ENCODE measurements at places on chromosomes 16 and 17.
A peak's percentile ranks its signal among the peaks of the same experiment; 100 is the strongest.

- no peak for DNase-seq
Measured at GRCh38 chr17:76274112-76274956, 9.2 kb downstream of the UBALD2 start.

GRCh38 chr16:24694931-24695330, 34.5 kb upstream of the TNRC6A start:
- DNase-seq, result no peak

GRCh38 chr16:58485184-58485887, 14.6 kb upstream of the NDRG4 start:
- peak; percentile 43 for DNase-seq

DNA sequence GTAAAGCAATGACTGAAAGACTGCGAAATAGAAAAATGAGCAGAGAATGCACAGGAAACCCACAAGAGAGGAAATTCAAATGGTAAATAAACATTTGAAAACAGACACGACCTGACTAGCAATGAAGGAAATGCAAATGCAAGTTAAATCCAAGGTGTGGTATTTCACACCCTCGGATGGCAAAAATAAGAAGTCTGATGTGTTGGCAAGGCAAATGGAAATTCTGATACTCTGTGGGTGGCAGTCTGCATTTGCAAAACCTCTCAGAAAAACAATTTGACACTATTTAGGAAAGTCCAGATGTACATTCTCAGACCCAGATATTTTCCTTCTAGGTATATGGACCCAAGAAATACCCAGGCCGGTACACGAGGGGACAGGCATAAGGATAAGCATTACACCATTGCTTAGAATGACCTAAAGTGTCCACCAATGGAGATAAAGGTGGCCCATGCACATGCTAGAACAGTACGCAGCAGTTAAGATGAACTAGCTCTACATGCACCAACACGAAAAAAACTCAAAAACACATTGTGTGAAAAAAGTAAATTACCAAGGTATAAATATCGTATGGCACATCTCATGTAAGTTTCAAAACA, 116.7 kb downstream of the GAS7 start:
- no peak for DNase-seq

DNA sequence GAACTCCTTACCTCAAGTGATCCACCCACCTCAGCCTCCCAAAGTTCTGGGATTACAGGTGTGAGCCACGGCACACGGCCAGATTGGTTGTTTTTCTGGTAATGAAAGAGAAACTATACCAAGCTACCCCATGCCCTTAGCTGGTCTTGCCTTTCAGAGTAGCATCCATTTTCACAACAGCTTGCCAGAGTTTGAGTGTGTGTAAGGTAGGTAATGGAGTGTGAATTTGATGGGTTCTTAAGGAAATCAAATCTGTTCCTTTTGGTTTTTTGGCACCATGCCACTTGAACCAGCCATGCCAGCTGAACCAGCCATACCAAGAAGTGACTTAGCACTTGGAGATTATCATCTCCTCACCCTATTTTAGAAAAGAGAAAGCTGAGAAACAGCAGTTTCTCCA, 5.1 kb downstream of the CALCOCO2 start:
- DNase-seq, result no peak

DNA sequence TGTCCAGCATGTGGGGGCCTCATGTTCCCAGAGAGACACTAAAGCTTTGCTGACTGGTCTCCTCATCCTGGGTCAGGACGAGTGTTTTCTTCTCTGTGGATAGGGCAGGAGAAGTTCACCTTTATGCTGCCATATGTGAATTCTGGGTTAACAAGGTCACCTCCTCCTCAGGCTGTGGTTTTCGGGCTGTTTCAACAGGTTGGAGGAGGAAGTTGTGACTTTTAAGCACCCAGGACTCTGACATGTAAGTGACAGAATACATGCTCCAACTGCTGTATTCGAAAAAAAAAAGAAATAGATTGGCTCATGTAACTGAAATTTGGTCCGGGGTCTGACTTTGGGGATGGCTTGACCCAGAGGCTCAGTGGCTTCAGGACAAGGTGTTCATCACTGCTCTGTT, 54.2 kb downstream of the SNX20 start:
- no peak for DNase-seq

DNA sequence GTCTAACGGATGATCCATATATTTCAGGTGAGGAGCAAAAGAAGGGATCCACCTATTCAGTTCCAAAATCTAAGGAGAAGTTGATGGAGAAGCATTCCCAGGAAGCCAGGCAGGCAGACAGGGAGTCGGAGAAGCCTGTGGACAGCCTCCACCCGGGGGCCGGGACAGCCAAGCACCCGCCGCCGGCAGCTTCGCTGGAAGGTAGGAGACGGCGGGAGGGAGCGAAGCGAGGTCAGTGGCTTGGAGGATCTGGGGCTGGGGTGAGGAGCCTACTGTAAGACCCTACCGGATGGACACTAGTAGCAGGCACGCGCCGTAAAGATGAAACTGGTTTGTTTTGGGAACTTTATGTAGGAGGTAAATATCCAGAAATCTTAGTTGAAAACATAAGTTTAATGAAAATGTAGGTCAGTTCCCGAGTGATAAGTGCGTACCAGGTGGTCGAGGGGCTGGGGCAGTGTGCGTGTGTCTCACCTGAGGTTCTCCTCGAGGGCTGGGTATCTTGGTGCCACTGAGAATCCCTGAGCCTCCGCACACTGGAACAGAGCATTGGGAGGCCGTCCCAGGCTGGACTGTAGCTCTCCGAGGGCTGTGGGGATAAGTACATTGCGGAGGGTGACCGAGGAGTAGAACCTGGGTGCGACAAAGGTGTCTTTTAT, 714 bp downstream of the SPATA33 start:
- no peak for DNase-seq

- no peak for DNase-seq
Measured at GRCh38 chr16:65788434-65789140, 577.9 kb upstream of the CDH5 start.

DNA sequence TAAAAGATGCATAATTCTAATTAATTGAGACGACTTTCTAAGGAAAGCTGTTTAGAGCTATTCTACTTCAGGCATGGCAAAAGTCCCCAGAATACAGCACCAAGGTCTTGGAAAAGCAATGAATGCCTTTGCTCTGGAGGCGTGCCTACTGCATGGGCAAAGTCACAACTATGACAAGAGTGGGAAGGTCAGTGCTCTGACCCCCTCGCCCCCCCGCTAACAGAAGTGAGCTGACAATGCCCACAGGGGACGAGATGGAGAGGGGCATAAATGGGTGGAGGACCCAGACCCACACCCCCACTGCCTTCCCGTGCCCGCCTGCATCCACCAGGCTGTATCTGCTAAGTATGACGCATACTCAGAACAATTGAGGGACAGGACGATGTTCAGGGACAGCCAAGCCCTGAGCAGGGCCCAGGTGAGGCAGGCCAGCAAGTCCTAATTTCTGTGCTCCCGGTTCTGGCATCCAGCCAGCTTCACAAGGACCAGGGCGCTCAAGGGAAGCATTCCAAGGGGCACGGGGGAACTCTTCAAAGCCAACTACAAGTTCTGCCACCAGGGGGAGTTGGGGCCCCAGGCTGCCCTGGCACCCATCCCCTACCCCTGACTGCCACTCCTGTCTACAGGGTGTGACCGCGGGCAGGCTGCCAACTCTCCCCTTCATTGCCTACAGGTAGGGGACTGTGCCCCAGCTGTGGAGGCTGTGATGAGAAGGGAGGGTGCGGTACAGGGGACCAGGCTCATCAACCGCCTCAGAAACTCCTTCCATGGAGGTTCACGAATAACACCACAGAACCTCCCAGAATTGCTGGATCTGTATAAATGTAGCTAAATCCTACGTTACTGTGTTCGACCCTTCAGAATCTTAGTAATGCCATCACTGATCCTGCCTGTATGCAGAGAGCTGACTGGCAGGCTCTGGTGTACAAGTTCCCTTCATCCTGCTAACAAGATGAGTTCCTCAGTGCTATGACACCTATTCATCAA, 20.8 kb downstream of the NPRL3 start:
- peak; percentile 82 for DNase-seq

- DNase-seq, result no peak
Measured at GRCh38 chr17:80913928-80914821, 77.5 kb upstream of the CHMP6 start.

DNA sequence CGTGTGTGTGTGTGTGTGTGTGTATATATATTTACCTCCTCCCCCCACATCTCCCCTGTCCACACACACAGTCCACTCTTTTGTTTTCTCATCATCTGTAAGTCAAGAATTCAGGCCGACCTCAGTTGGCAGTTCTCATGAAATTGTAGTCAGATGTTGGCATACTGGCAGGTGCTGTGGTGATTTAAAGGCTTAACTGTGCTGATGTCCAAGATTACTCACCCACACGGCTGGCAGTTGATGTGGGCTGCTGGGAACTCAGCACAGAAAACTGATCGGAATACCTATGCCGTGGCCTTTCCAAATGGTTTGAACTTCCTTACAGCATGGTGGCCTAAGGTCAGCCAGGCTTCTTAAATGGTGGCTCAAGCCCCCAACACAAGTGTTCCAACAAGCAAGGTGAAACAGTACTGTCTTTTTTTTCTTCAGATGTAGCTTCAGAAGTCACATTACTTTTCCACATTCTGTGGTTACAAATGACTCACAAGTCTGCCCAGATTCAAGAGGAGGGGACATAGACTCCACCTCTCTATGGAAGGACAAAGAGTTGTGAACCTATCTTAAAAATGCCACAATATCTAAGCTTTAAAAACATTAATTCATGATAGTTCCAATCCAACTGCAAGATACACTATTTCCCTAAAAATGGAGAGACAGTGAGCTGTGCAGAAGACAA, 198.5 kb upstream of the HS3ST4 start:
- no peak for DNase-seq

DNA sequence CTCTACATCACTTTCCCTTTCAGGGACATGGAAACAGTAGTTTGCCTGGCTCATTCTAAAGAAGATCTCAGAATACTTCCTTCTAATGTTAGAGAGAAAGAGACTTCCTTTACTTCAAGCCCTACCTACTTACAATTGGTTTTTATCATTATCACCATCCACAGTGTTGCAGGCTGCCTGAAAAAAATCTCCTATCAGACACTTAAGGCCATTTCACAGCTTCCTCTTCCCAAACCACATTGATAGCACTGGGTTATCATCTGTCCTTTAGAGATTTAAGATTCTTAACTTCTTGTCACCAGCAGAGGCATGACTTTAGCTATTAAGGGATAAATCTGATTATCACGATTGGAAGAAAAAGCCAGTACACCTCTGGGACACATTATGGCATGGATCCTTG, 178.5 kb upstream of the TBX2 start:
- no peak for DNase-seq

GRCh38 chr16:35431829-35432663, 1972.6 kb downstream of the TP53TG3F start:
- DNase-seq, result no peak

GRCh38 chr17:19705201-19705600, 11.2 kb downstream of the SLC47A2 start:
- DNase-seq, result no peak

- no peak for DNase-seq
Measured at GRCh38 chr17:381941-382643, 29.5 kb upstream of the RPH3AL start.

DNA sequence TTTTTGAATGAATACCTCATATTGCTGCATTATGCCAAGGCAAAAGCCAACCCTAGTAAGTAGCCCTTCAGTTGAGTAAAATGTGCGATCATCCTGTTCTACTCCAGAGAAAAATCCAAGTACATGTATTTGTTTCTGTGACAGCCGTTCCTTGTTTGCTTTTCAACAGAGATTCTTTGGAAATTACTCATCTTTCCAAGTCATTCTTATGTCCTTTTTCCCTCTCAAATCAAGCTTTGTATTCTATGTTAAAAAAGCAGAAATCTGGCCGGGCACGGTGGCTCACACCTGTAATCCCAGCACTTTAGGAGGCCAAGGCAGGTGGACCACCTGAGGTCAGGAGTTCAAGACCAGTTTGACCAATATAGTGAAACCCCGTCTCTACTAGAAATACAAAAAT, 112.9 kb upstream of the HAS3 start:
- no peak for DNase-seq

DNA sequence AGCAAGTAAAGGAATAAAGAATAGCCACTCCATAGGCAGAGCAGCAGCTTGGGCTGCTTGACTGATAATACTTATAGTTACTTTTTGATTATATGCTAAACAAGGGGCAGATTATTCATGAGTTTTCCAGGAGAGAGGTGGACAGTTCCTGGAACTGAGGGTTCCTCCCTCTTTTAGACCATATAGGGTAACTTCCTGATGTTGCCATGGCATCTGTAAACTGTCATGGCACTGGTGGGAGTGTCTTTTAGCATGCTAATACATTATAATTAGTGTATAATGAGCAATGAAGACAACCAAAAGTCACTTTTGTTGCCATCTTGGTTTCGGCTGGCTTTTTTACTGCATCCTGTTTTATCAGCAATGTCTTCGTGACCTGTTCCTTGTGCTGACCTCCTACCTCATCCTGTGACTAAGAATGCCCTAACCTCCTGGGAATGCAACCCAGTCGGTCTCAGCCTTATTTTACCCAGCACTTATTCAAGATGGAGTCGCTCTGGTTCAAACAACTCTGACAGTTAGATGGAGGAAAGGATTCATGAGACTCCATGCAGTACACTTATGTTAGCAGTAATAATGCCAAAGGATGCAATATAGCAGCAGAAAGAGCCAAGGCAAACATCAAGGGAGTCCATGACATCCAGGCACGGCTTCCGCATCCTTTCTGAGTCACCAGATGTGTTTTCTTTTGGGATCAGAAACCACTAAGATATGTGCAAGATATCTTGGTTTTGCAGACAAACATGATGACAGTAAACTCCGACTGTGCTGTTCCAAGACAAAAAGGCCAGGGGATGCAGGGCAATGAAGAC, 55.8 kb upstream of the B4GALNT2 start:
- DNase-seq, result no peak

DNA sequence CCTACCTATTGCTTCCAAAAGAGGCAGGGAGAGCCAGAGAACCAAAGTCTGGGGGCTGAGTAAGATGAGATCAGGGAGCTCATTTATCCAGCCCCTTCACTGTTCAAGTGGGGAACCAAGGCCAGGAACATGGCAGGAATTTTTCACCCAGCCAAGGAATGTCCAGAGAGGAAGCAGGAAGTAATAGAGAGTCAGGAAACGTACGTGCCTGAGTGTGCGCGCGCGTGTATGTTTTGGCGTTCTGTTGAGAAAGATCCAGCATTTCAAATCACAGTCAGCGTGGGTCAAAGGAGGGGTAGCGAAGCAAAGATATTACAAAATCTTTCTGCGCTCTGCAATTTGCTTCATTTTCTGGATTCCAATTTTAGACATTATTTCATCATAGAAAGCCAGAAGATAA, 41.9 kb upstream of the WSCD1 start:
- no peak for DNase-seq

DNA sequence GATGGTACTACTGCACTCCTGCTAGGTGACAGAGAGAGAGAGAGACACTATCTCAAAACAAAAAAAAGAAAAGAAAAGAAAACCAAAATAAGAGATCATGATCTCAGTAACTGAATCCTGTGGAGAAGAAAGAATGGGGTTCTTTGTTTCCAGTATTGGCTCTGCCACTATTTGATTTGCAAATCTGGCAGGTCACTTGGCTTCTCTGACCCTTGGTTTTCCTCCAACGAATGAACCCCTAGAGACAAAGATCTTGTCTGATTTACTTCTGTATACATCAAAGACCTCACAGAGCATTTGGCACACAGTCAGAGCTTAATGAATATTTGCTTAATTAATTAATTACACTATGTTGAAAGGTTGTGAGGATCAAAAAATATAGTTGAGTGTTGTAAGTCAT, 47.9 kb upstream of the NLK start:
- DNase-seq, result no peak
